Posterior cingulate gyrus (tissue), 11 donors: ENCODE measurements at places on chromosomes 13 and 19.
A peak's percentile ranks its signal among the peaks of the same experiment; 100 is the strongest.

- DNase-seq: no peak
These were observed 121.6 kb downstream of the COG6 start for GRCh38 chr13:39777021-39777420.

- DNase-seq: no peak
These were observed 526 bp upstream of the DMWD start for GRCh38 chr19:45793178-45793564.

DNA sequence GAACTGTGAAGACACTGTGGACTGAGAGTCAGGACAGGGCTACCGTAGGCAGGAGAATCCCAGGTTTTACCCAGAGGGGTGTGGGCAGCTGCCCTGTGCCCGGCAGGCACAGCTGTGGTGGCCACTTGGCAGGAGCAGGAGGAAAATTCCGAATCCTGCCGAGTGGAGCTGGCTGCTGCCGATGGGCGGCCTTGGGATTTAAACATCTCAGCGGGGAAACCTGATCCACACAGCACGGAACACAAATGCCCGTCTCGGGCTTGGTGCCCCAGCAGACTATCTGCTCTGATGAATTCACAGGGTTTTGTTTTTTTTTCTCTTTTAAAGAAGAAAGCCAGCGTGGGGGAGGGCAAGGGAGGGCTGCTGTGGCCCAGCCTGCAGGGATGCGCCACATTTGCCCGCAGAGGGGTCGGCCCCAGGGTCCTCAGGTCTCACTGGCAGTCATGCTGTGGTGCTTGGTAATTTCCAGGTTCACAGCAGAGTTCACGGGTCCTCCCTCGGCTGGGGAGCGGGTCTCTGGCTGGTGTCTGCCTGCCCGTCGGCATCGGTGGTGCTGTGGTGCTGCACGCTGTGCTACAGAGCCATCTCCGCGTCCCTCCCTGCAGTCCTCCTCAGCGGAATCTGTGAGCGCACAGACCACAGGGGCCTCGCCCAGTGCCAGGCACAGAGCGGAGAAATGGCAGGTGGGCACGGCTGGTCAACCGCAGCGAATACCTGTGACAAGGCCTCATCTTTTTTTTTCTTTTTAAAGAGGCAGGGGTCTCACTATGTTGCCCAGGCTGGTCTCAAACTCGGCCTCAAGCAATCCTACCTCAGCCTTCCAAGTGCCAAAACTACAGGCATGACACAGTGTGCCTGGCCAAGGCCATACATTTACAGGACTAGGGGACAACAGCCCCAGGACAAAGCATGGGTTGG, 28.1 kb downstream of the MPND start:
- no peak for DNase-seq

- DNase-seq: peak; percentile 16
These were observed 33.9 kb downstream of the ACTL9 start for GRCh38 chr19:8664671-8665057.

DNA sequence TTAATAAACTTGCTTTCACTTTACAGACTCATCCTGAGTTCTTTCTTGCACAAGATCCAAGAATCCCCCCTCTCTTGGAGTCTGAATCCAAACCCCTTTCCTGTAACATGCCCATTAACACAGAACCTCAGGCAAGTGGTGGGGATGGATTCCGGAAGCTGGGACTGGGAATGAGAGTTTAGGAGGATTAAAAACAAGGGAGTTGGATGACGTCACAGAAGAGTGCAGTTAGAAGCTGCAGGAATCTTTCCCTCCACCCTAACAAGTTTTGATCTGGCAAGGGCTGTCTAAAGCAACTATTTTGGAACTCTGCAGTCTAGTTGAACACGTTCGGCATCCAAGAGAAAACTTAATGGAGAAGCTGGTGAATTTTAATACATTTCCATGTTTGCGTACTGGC, 48.2 kb upstream of the PEPD start:
- DNase-seq: peak; percentile 10

GRCh38 chr13:109778102-109778542, 8.3 kb downstream of the IRS2 start:
- no peak for DNase-seq

- no peak for DNase-seq
These were observed 234.8 kb downstream of the DACH1 start for GRCh38 chr13:71632206-71632605.
